ENCODE measurements at places on chromosomes 3 and 15.

DNA sequence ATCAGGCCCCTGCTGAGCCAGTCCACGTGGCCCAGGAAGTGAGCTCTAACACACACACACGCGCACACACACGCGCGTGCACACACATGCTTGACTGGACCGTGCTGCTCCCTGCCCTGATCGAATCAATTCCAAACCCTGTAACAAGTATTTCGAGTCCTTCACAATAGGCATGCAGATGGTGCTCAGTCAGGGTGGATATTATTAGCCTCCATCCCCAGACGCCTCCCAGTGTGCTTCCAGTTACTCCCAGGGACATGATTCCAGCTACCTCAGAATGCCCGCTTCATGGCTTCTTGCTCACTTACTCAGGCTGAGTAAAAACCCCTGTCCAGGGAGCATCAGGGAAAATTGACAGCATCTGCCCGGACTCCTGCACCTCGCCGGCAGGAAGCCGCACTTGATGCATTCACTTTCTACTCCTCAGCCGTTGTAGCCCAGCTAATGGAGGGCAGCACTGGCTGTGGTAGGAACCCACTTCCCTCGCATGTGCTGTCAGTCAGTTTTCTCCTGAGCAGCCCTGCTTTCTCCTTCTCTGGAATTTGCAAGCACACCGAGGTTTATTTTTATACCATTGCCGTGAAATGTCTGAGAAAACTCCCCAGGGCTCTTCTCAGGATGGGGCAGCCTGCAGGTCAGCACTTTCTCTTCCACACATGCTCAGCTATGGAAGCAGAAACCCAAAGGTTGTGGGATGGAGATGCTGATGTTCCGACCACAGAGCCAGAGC, 126.1 kb upstream of the ABHD17C start:
- DNase-seq = no peak

DNA sequence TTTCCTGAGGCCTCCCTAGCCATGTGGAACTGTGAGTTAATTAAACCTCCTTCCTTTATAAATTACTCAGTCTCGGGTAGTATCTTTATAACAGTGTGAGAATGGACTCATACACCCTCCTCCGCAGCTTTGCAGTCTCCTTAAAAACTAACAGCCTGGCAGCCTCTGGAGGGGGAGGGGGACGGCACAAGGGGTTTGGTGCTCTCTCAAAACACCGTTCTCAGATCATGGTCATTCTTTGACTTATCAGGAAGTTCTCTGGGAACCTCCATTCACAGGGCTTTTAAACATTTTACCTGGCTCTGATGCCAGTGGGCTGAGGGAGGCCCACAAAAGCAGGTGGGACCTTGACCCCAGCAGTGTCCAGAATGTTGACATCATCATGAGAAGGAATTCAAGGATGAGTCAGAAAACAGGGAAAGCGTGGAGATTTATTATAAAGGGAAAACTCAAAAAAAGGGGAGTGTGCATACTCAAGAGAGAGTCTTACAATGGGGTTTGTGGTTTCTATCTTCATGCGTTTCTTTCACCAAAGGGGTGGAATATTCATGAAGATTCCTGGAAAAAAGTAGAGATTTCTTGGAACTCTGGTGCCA, 43.9 kb downstream of the ONECUT1 start:
- no peak for DNase-seq

DNA sequence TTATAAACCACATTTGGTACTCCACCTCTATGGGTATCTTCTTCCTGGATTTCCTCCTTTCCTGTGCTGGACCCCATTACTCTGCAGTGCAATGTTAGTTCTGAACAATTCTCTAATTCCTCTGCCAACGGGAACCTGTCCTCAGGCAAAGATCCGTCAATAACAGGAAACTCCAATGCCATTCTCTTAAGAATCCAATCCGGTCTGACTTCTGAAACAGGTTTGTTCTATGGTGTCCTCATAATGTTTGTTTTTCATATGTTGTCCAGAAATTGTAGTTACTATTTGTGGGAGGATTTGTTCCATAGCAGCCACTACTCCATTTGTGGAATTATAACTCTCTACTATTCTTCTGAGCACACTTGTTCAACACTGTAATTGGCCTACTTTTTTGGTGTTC, 112.7 kb downstream of the TBL1XR1 start:
- DNase-seq = no peak

- DNase-seq = no peak
Measured at GRCh38 chr3:29100292-29100691, 180.6 kb upstream of the RBMS3 start.

GRCh38 chr3:71874618-71875017, 89.7 kb upstream of the PROK2 start:
- DNase-seq = no peak

GRCh38 chr3:57451150-57451846, 92.8 kb downstream of the DNAH12 start:
- DNase-seq = no peak

GRCh38 chr3:62529230-62529629, 155.9 kb upstream of the FEZF2 start:
- peak; percentile 45 for DNase-seq

DNA sequence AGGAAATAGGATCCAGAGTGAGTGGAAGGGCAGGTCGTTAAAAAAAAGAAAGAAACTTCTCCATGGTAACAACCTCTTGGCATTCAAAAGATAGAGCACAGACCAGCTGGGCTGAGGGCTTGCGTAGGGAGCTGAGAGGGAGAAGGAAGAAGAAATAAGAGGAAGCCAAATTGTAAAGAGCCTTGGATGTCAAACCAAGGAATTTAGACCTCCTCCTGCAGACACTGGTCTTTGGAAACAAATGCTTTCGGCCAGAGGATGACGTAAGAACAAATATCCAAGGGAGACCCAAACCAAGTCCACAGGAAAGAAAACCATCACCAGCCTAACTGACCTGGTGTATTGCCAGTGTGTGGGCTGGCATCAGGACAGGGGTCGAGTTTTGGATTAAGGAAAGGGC, 155.2 kb downstream of the UACA start:
- peak; percentile 69 for DNase-seq

DNA sequence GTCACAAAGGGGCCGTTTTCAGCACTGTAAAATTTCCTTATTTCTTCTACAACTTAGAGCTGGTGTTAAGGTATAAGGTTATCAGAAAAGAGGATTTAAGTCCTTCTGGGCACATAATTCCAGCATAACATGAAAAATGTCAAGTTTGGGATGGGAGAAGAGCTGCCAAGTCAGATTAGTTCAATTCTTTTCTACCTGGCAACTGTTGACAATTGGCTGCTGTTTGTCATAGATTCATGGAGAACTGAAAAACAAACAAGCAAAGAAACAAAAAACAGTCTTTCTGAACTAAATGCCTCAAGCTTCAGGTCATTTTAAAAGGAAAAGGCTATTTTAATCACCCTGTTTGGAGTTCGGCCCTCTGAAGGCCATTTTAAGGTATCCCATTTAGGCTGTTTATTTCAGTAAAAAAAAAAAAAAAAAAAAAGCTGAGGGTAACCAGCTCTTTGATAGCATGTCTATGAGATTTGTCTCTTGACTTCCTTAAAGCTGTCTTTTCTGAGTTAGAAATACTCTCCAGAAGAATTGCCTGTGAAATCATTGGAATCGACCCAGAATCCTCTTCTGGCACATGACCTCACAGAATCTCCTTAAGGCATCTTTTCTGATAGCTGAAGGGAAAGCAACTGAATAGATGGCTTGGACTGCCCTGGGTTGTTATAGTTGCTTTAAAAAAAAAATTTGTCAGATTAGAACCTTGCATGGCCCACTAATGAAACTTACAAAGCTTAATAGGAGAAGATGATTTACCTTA, 173.3 kb downstream of the SEMA6D start:
- DNase-seq = no peak

DNA sequence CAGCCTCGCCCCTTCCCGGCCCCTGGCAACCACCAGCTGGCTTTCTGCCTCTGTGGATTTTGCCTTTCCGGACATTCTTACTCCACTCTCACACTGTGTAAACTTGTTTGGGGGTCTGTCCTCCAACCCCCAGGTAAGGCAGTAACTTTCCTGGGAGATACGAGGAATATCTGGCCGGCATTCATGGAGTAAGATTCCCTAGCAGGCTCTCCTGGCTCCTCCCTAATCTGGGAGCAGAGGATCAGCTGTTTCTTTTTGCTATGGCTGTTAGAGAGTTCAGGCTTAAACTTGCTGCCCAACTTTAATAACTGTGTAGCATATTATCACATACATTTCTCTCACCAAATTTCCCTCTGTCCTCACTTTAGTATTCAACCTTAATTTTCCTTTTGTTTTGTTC, 64.3 kb downstream of the IGF2BP2 start:
- DNase-seq = no peak

GRCh38 chr3:52978109-52978754, 67.6 kb downstream of the SFMBT1 start:
- DNase-seq = no peak

GRCh38 chr3:194900854-194901522, 215.3 kb downstream of the FAM43A start:
- no peak for DNase-seq

- DNase-seq = no peak
Measured at GRCh38 chr3:36258421-36258820, 121.9 kb upstream of the STAC start.

DNA sequence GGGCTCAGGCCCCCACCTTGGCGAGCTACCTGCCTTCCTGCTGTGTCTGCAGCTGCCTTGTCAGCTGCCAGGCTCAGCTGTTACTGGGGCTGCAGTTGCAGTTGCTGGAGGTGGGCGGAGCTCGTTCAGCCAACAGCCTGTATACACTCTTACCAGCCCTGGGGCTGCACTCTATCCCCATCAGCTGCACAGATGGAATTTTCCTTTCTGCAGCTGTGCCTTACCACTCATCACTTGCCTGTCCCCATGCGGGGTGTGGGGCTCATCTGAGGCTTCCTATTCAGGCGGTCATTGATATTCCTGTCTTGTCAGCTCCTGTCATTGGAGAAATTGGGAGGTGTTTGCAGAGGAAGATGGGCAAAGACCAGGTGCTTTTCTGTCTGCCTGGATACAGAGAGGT, 9.1 kb upstream of the SYN2 start:
- no peak for DNase-seq

DNA sequence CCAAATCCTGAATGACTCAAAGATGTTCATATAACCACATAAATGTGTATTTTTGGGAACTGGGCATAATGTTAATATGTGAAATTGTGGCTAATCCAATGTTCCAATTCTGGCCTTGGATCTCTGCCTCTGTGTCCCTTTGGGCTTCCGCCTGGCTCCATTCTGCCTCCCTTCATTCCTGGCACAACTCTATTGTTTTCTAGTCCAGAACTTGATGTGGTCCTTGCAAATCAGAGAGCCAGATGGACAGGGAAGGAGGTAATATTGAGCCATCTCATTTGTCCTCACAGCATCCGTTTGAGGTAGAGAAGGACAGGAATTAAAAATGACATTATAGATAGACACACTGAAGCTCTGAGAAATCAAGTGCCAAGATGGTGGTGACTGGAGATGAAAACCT, 355.7 kb upstream of the TBL1XR1 start:
- no peak for DNase-seq

DNA sequence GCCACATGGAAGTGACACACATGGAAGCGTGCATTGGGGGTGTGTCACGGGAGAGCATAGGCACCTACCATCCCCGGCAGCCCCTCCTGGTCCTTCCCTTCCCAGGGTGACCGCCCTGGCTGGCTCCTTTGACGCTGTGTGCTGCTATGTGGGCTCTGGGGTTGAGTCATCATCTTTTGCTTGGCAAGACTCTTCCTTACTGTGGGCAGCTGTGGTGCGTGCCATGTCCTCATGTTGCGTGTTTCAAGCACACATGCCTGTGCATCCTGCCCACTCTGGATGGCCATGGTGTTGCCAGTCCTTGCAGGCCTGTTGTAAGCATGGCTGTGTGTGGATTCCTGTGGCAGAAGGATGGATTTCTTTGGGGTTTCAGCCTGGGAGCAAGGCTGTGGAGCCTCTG, 14.0 kb downstream of the PLXNA1 start:
- DNase-seq = no peak

GRCh38 chr3:141602706-141603105, 115.9 kb downstream of the RASA2 start:
- no peak for DNase-seq

Data from right forelimb (tissue), 1 donor.